HEK293T (cell line): ENCODE measurements at places on chromosomes 7 and 10.
A peak's percentile ranks its signal among the peaks of the same experiment; 100 is the strongest.

- DNase-seq: no peak
Measured at GRCh38 chr10:96642530-96642929, 55.7 kb upstream of the TM9SF3 start.

GRCh38 chr7:22350466-22351328 lies 6.3 kb downstream of the RAPGEF5 start:
- DNase-seq: no peak

DNA sequence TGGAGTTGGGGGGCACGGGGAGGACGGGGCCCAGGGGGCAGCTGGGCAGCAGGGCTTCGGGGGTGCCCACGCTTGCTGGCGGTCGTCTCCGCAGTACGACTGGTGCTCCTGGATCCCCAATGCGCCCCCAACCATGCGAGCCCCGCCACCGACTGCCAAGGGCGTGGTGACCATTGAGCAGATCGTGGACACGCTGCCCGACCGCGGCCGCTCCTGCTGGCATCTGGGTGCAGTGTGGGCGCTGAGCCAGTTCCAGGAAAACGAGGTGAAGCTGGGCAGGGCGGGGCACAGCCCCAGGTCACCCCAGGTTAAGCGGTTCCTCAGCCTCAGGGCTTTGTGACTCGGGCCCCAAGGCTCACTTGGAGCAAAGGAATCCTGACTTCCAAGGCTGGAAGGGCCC lies 70.0 kb downstream of the ALOX5 start:
- DNase-seq: no peak

DNA sequence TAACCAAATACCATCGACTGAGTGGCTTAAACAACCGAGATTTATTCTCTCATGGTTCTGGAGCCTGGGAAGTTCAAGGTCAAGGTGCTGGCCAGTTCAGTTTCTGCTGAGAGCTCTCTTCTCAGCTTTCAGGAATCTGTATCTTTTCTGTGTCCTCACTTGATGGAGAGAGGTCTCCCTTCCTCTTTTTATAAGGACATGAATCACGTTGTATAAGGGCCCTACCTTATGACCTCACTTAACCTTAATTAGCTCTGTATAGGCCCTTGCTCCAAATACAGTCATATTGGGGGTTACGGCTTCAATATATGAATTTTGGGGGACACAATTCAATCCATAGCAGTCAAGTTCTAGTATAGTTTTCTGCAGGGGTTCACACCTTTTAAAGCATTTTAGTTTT lies 135.2 kb upstream of the ADO start:
- no peak for DNase-seq

DNA sequence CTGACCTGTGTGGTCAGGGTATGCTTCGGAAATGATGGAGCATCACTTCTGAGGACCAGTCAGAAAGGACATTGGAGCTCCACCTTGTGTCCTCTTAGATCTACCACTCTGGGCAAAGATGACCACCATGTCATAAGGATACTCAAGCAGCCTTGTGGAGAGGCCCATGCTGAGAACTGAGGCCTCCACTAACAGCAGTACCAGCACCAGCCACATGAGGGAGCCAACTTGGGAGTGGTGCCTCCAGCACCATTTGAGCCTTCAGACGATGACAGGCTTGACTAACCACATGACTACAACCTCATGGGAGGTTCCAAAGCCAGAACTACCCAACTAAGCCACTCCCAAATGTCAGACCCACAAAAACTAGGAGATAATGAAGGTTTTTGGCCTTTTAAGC lies 116.0 kb downstream of the NPTX2 start:
- DNase-seq: peak; percentile 81

GRCh38 chr10:133608855-133609254 lies 17.7 kb downstream of the FRG2B start:
- peak; percentile 28 for DNase-seq
